ENCODE measurements at places on chromosomes 6 and 20.

GRCh38 chr20:19828232-19828631 is 70.2 kb downstream of the RIN2 start:
- no peak for DNase-seq

- no peak for DNase-seq
Measured at GRCh38 chr6:71326611-71327010, 38.0 kb downstream of the OGFRL1 start.

DNA sequence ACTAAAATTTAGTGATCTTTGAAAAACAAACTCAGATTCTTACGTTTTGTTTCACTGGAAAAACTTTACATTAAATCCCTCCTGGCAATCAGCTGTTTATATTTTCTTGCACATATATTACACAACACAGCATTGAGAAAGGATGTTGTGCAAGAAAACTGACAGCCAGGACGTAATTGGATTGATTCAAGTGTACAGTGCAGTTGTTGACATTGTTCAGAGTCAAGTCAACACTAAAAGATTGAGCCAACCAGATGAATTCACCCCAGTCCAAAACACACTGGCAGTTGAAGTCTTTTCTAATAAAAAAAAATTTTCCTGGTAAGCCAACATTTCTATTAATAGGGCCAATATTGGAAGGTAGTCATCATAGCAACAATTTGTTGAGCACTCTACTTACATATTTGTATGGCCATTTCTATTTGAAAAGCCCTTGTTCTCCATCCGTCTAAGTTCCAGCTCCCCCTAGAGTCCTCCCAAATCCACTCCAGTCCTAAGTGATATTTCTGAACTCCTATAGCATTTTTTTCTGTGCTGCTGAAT is 20.9 kb upstream of the VNN1 start:
- DNase-seq, result no peak

- DNase-seq, result peak; percentile 62
Measured at GRCh38 chr20:62875419-62876361, 14.1 kb upstream of the TCFL5 start.

- no peak for DNase-seq
Measured at GRCh38 chr6:16635810-16636602, 125.3 kb downstream of the ATXN1 start.

GRCh38 chr6:10184371-10185227 is 230.3 kb downstream of the TFAP2A start:
- no peak for DNase-seq

DNA sequence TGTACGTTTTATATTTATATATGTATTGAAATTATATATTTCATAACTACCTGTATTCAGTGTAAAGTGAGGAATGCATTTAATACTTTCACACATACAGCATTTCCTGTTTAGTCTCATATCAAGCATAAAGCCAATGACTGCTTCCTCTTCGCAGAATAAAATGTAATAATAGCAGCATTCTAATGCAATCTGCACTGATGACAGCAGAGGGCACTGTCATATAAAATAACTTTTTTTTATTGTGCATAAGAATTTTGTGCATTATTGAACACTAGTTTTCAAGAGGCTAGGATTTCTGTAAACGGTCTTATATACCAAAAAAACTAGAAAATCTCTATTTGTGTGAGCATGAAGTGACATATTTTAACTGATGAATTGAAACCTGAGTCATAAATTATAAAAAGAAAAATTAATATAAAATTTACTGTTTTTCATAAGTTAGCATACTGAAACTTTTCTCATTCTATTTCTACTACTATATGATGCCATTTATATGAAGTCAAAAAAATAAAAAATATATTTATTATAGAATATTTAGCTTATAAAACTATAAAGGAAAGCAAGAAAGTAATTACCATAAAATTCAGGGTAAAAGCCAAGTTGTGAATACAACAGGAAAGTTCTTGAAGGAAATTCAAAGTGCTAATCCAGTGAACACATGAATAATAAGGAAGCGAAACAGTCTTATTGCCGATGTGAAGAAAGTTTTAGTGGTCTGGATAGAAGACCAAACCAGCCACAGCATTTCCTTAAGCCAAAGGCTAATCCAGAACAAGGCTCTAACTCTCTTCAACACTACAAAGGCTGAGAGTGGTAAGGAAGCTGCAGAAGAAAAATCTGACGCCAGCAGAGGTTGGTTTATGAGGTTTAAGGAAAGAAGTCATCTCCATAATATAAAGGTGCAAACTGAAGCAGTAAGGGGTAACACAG is 36.3 kb downstream of the RNF146 start:
- DNase-seq, result no peak

Measured in mesothelial cell of epicardium (in vitro differentiated cells).